ENCODE measurements at places on chromosomes 3 and 15.

DNA sequence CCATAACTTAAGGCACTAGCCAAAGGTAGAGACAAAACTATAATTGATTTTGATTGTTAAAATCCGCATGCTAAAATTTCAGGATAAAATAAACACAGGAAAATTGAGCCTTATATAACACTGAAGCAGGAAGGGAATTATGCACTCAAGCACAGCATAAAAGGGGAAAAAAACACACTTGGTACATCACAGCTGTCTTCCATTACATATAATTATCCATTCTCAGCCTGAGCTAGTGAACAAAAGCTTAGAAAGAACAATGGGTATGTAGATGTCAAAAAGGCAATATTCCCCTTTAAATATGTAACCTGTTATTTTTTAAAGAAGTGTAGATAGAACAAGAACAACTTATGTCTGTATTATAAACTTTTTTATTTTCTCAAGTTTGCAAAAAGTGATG, 899.2 kb downstream of the ROBO1 start:
- no peak for DNase-seq

- DNase-seq, result no peak
These were observed 9.2 kb upstream of the SEMA4B start for GRCh38 chr15:90191794-90192509.

- no peak for DNase-seq
These were observed 430.7 kb upstream of the CFAP20DC start for GRCh38 chr3:59480486-59480995.

- DNase-seq, result no peak
These were observed 96.8 kb downstream of the OCA2 start for GRCh38 chr15:28002136-28002861.

DNA sequence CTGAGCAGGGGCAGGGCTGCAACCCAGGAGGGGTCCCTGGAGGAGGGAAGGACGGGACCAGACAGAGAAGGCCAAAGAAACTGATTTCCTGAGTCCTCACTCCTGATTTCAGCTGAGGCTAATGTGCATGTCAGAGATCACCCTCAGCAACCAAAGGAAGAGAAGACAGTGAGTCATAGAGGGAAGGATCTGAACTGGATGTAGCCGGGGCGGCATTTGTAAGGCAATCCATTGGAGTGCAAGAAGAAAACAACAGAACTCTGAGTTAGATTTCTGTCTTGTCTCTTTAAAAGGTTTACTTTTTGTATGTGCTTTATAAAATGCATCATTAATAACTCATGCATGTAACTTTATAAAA, 105.3 kb upstream of the AGBL1 start:
- DNase-seq, result no peak

DNA sequence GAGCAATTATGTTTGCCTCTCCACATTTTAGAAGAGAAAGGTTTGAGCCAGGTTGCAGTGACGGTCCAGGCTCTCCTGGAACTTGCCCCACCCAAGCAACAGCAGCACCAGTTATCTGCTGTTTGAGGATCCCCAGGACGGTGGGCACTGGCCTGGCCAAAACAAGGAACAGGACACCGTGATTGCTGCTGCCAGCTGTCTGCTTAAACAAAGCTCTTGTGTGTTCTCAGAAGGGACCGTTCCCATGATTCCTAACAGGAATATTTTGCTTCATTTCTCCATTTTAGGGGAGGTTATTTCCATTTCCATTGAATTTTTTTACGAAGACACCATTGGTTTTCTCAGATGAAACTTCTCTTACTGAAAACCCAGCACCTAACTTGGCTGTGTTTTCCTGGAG, 66.4 kb upstream of the RPL35A start:
- no peak for DNase-seq

GRCh38 chr3:156899951-156900350, 73.8 kb downstream of the LEKR1 start:
- DNase-seq, result no peak

All from activated CD4-positive, CD25-positive, alpha-beta regulatory T cell treated with anti-CD3 and anti-CD28 coated beads, Interleukin-2, amount 50 U/mL, for 16 hours (primary cell).